ENCODE measurements at places on chromosomes 6 and 20.

GRCh38 chr6:158290040-158290439, 22.2 kb upstream of the TULP4 start:
- no peak for DNase-seq
- H3K4me3 ChIP-seq = no peak overlapping the region
- no peaks in the 10 kb centered on the region for H3K36me3 ChIP-seq
- H3K4me1 ChIP-seq = peaks cover 20% of the 10 kb centered on the region

GRCh38 chr20:44646641-44647274, 4.7 kb downstream of the ADA start:
- H3K36me3 ChIP-seq = no peaks in the 10 kb centered on the region
- H3K4me3 ChIP-seq = no peak overlapping the region
- H3K4me1 ChIP-seq = peaks cover 39% of the 10 kb centered on the region
- no peaks in the 10 kb centered on the region for H3K27me3 ChIP-seq

DNA sequence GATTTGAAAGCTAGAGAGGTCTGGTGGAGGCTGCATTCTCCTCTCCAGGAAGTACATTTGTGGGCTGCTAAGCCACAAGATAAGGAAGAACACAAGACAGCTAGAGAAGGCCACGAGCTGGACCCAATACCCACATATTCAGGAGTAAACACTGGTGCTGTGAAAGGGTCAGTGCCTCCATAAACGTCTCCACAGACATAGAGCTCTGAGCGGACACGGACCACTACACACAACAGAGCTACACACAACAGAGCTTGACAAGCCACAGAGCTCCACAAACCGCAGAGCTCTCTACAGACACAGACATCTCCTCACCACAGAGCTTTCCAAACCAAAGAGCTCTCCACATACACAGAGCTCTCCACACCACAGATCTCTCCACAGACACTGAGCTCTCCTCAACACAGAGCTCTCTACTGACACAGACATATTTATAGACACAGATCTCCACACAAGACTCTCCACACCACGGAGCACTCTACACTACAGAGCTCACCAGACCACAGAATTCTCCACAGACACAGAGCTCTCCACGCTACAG, 51.9 kb downstream of the ERMARD start:
- H3K36me3 ChIP-seq = no peaks in the 10 kb centered on the region
- no peaks in the 10 kb centered on the region for H3K4me1 ChIP-seq
- H3K27me3 ChIP-seq = no peaks in the 10 kb centered on the region
- DNase-seq = no peak
- no peak overlapping the region for H3K4me3 ChIP-seq

GRCh38 chr20:62702895-62703852, 5.5 kb upstream of the NTSR1 start:
- no peaks in the 10 kb centered on the region for H3K4me1 ChIP-seq
- no peak overlapping the region for H3K27ac ChIP-seq
- no peak for DNase-seq
- H3K36me3 ChIP-seq = no peaks in the 10 kb centered on the region
- no peaks in the 10 kb centered on the region for H3K27me3 ChIP-seq

- DNase-seq = no peak
- peaks cover 5% of the 10 kb centered on the region for H3K36me3 ChIP-seq
- no peak overlapping the region for H3K4me3 ChIP-seq
- H3K27me3 ChIP-seq = no peaks in the 10 kb centered on the region
- H3K4me1 ChIP-seq = peaks cover 8% of the 10 kb centered on the region
- peak overlapping the region; percentile 69 for H3K27ac ChIP-seq
Measured at GRCh38 chr6:37308069-37308815, 45.5 kb upstream of the RNF8 start.

GRCh38 chr6:69026243-69026642, 391.2 kb downstream of the ADGRB3 start:
- no peak for DNase-seq
- H3K27me3 ChIP-seq = no peaks in the 10 kb centered on the region
- H3K4me3 ChIP-seq = no peak overlapping the region
- H3K27ac ChIP-seq = no peak overlapping the region
- H3K4me1 ChIP-seq = no peaks in the 10 kb centered on the region
- no peaks in the 10 kb centered on the region for H3K36me3 ChIP-seq

DNA sequence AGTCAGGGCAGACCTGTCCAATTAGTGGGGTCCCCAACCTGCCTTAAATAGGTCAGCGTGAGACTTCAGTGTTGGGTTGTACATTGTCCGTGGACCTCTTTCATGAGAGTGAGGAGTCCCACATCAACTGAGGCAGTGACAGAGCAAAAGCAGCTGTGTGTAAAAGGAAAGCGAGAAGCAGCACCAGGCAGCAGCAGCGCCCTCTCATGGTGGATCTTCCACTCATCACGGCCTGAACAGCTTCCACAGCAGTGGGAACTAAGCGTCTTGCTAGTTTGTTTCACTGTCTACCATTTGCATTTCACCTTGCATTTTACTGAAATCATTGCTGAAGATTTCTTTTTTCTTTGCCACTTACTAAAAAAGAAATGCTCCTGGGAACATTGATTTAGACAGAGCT, 333.8 kb downstream of the PKHD1 start:
- DNase-seq = no peak
- H3K4me1 ChIP-seq = no peaks in the 10 kb centered on the region
- no peaks in the 10 kb centered on the region for H3K27me3 ChIP-seq
- H3K4me3 ChIP-seq = no peak overlapping the region
- H3K27ac ChIP-seq = no peak overlapping the region
- no peaks in the 10 kb centered on the region for H3K36me3 ChIP-seq

DNA sequence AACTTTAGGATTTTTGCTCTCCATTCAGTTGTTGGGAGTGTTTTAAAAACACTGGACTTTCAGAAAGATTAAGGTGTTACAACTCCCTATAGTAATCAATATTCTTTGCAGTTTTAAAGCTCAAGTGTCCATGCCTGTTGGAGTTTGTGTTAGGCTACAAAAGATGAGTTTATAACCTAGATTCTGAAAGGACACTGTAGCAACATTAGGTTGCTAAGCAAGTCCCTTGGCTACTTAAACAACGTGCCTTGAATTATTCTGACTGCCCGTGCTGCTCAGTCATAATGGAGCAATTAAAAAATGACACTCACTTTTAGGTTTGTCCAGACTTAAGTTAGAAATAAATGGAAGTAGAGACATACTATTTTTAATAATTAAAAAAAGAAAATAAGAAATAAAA, 41.0 kb downstream of the KLHL32 start:
- DNase-seq = no peak
- no peaks in the 10 kb centered on the region for H3K36me3 ChIP-seq
- H3K4me3 ChIP-seq = no peak overlapping the region
- no peaks in the 10 kb centered on the region for H3K27me3 ChIP-seq

- DNase-seq = no peak
- no peak overlapping the region for H3K4me3 ChIP-seq
- H3K4me1 ChIP-seq = peaks cover 32% of the 10 kb centered on the region
- no peaks in the 10 kb centered on the region for H3K27me3 ChIP-seq
- H3K36me3 ChIP-seq = no peaks in the 10 kb centered on the region
Measured at GRCh38 chr6:142827369-142827768, 117.6 kb downstream of the HIVEP2 start.

DNA sequence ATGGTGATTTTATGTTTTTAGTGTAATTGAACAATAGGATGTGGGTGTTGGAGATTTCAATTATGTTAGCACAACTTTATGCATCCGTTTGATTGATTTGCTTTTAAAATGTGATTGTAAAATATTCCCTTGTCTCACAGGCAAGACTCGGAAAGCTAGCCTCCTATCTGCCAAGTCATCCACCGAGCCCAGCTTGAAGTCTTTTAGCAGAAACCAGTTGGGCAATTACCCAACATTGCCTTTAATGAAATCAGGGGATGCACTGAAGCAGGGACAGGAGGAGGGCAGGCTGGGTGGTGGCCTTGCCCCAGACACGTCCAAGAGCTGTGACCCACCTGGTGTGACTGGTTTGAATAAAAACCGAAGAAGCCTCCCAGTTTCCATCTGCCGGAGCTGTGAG, 200.9 kb downstream of the SASH1 start:
- peaks cover 4% of the 10 kb centered on the region for H3K4me1 ChIP-seq
- H3K36me3 ChIP-seq = peaks cover 55% of the 10 kb centered on the region
- no peak overlapping the region for H3K4me3 ChIP-seq
- H3K27ac ChIP-seq = no peak overlapping the region

DNA sequence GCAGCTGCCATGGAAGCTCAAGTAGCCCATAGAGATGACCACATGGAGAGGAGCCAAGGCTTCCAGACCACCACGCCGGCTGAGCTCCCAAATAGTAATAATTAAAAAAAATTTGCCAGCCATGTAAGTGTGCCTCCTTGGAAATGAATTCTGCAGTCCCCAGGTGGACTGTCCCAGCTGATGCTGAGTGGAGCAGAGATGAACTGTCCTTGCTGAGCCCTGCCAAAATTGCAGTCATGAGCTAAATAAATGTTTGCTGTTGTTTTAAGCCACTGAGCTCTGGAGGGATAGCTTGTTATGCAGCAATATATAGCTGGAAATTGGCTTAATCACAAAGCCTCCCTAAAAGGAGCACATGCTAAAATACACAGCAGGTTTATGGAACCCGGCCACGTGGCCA, 55.6 kb upstream of the SNRPB2 start:
- H3K36me3 ChIP-seq = no peaks in the 10 kb centered on the region
- no peak for DNase-seq
- H3K4me1 ChIP-seq = no peaks in the 10 kb centered on the region
- no peak overlapping the region for H3K27ac ChIP-seq

- H3K27ac ChIP-seq = no peak overlapping the region
- no peaks in the 10 kb centered on the region for H3K4me1 ChIP-seq
Measured at GRCh38 chr6:92756912-92757311, 662.4 kb downstream of the EPHA7 start.

GRCh38 chr20:61260905-61261304, 8.8 kb downstream of the CDH4 start:
- no peaks in the 10 kb centered on the region for H3K36me3 ChIP-seq
- H3K27me3 ChIP-seq = no peaks in the 10 kb centered on the region
- DNase-seq = no peak
- H3K27ac ChIP-seq = no peak overlapping the region

DNA sequence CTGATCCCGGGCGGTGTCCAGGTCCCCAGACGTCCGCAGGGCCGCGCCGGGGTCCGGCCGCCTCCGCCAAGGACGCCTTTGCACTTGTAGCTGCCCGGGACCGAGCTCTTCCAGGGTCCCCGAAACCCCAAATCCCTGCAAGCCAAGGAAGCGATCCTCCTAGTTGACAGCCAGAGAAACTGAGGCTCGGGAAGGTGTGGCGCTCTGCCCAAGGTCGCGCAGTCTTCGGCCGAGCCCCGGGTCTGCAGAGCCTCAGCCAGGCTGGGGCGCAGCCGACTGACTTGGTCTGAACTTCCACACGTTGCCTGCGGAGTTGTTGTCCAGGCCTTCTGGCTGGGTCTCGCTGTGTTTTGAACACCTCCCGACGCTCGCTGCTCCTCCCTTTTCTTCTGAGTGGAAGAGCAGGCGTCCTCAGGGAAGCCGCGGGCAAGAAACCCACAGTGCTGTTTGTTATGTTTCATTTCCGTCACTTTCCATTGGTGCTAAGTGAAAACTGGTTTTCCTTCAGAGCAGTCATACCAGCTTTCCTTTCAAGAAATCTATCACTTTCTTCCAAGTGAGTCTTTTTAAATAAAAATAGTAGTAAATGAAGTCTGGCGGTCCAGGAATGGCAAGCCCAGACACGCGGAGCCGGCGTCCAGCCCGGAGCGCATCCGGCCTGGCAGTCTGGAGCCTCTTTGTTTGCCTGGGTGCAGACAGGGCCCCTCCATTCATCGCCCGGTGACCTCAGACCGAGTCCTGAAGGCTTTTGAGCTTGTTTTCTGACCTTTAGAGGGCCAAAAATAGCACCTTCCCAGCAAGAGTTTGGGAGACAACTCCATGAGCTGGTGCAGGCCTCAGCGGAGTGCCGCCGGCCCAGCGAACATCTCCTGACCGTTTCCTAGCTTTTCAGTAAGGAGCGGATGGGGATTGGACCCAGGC, 698 bp downstream of the FAM210B start:
- H3K4me1 ChIP-seq = peaks cover 30% of the 10 kb centered on the region
- H3K36me3 ChIP-seq = peaks cover 2% of the 10 kb centered on the region

DNA sequence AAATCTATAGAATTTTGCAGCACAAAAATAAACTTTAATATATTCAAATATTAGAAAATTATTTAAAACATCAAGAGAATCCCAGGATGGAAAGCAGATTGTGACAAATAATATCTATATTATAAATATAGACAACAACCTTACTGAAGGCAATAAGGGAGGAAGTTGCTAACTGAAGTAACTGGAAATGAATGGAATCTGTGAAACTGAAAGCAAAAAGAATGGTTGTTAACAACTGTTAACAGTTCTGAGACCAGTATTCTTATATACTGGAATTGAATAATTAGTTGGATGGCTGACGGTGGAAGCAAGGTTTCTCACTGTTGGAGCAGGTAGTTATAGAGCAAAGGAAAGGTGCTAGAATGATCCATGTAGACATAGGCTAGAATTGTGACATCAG, 220.4 kb downstream of the PLCB1 start:
- no peak overlapping the region for H3K27ac ChIP-seq
- DNase-seq = no peak
- H3K27me3 ChIP-seq = no peaks in the 10 kb centered on the region

GRCh38 chr6:36673882-36674281, 4.6 kb upstream of the CDKN1A start:
- DNase-seq = no peak
- H3K27me3 ChIP-seq = no peaks in the 10 kb centered on the region
- H3K36me3 ChIP-seq = no peaks in the 10 kb centered on the region
- no peak overlapping the region for H3K27ac ChIP-seq

DNA sequence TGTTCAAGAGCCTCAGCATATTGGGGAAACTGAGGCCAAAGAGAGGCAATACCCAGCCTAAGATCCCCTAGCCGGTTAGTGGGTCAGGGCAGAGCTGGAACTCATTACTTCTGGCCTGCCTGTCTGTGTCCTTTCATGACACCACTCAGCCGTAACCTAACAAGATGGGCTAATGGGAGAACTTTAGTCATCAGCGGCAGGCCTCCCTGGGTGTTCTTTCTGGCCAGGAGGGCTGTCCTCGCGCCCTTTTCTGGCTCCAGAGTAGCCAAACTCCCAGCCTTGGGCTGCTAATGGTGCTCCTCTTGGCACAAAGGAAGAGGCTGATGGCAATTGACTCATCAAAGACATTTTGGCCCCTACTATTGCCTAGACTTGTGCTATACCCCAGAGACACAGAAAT, 76.6 kb downstream of the NCR2 start:
- no peak overlapping the region for H3K27ac ChIP-seq
- no peak overlapping the region for H3K4me3 ChIP-seq
- H3K36me3 ChIP-seq = no peaks in the 10 kb centered on the region
- DNase-seq = no peak
- H3K27me3 ChIP-seq = no peaks in the 10 kb centered on the region
- peaks cover 15% of the 10 kb centered on the region for H3K4me1 ChIP-seq

- no peaks in the 10 kb centered on the region for H3K27me3 ChIP-seq
- no peak overlapping the region for H3K27ac ChIP-seq
- H3K36me3 ChIP-seq = peaks cover 3% of the 10 kb centered on the region
Measured at GRCh38 chr20:33602826-33603590, 59.1 kb upstream of the C20orf144 start.

- no peak overlapping the region for H3K4me3 ChIP-seq
- no peak overlapping the region for H3K27ac ChIP-seq
- no peak for DNase-seq
Measured at GRCh38 chr20:60091861-60092260, 133.6 kb downstream of the CDH26 start.

GRCh38 chr6:168834801-168835200, 393.8 kb downstream of the SMOC2 start:
- DNase-seq = no peak
- no peak overlapping the region for H3K27ac ChIP-seq
- no peaks in the 10 kb centered on the region for H3K27me3 ChIP-seq
- no peak overlapping the region for H3K4me3 ChIP-seq
- H3K36me3 ChIP-seq = no peaks in the 10 kb centered on the region

GRCh38 chr6:15841937-15842726, 179.3 kb upstream of the DTNBP1 start:
- no peak overlapping the region for H3K4me3 ChIP-seq
- no peak for DNase-seq
- no peaks in the 10 kb centered on the region for H3K36me3 ChIP-seq
- peaks cover 10% of the 10 kb centered on the region for H3K4me1 ChIP-seq
- H3K27ac ChIP-seq = peak overlapping the region; percentile 17
- no peaks in the 10 kb centered on the region for H3K27me3 ChIP-seq

Data from thoracic aorta (tissue), 2 donors.